GM12878 (cell line): ENCODE measurements at places on chromosomes 5 and 9. TPM values are rescaled to one million over a fixed set of nuclear protein-coding genes. Genes with fewer than 3 reads are reported as not detected.

DAB2IP gene
- 0.19 and 0.38 TPM in 2 replicates for total RNA-seq

GPRIN1 gene
- total RNA-seq, result 14.2 and 16.3 TPM in 2 replicates

CDH10 gene
- not detected in 2 replicates for total RNA-seq

LIFR gene
- total RNA-seq, result 0.10 and 0.27 TPM in 2 replicates

LMNB1 gene
- total RNA-seq, result 179 and 185 TPM in 2 replicates

CETN3 gene
- total RNA-seq, result 22.2 and 29.5 TPM in 2 replicates

DNA sequence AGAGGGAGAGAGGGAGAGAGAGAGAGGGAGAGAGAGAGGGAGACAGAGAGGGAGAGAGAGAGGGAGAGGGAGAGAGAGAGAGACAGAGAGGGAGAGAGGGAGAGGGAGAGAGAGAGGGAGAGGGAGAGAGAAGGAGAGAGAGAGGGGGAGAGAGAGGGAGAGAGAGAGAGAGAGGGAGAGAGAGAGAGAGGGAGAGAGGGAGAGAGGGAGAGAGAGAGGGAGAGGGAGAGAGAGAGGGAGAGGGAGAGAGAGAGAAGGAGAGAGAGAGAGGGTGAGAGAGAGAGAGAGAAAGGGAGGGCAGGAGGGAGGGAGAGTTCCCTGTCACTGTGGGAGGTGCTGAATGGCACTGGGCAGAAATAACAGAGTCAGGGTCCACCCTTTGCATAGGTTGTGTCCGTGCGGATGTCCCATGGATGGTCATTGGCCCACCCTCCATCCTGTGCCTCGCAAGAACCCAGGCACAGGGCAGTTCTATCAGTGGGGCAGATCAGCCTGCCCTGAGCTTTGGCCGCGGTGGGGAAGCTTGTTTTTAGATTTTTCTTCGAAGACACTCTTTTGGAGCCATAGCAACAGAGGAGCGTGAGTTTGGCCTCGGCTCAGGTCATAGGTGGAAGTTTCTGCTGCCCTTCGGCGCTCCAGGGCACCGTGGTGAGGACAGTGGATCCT lies 30.1 kb downstream of the ADAMTSL2 start:
- no peak overlapping the region for H3K27ac ChIP-seq
- H3K4me1 ChIP-seq, result no peaks in the 10 kb centered on the region
- no peaks in the 10 kb centered on the region for H3K36me3 ChIP-seq
- H3K27me3 ChIP-seq, result no peaks in the 10 kb centered on the region
- H3K4me3 ChIP-seq, result no peak overlapping the region

DNA sequence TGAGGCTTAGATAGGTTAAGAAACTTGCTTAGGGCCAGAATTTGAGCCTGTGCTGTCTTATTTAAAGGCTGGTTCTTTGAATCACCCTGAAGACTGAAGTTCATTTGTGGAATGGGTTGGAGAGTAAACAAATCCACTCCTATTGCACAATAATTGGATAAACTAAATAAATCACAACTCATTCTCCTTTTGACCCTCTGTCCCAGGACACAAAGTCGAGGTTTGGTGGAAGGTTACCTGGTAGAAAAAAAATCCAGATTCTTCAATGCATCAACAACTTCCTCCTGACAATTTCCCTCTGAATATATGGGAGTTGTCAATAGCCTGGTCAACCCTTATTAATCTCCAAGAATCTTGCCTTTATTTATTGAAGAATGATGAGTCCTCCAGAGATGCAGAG lies 28.9 kb downstream of the TBC1D2 start:
- no peaks in the 10 kb centered on the region for H3K36me3 ChIP-seq
- no peaks in the 10 kb centered on the region for H3K27me3 ChIP-seq
- H3K4me3 ChIP-seq, result no peak overlapping the region
- DNase-seq, result no peak
- H3K4me1 ChIP-seq, result peaks cover 7% of the 10 kb centered on the region; the same call in 1 of the 2 replicates
- H3K27ac ChIP-seq, result no peak overlapping the region

DNA sequence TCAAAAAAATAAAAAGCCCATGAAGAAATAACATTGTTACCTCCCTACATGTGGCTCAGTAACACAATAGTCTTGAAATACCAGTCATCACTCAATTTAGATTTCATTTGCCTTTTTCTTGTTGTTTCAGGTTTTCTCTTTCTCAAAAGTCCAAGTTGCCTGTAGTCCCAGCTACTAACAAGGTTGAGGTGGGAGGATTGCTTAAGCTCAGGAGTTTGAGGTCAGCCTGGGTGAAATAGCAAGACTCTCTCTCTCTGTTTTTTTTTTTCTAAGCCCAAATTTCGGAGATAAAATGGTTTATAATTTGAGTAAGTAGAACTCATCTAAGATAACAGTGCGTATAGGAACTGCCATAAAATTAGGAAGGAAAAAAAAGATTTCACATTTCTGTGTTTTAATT lies 17.5 kb upstream of the NDUFS4 start:
- H3K27ac ChIP-seq, result no peak overlapping the region
- no peak for DNase-seq
- H3K4me1 ChIP-seq, result no peaks in the 10 kb centered on the region
- H3K36me3 ChIP-seq, result no peaks in the 10 kb centered on the region

DNA sequence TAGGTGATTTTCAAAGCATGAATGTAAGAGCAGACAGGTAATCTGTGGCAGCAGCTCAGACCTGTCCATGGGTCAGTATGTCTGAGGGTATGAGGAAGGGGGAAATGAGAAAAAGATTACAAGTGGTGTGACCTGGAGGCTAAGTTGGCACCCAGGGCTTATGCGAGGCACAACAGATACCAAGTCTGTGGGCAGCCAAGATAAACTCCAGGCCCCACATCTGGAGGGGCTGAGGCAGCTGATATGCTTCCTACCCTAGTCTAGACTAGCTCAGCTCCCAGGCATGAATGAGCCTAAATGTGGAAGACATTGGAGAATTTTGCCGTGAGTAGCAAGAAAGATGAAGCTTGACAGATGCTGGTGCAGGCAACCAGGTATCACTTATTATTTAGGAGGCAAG lies 151.7 kb downstream of the PIK3R1 start:
- peaks cover 38% of the 10 kb centered on the region for H3K4me1 ChIP-seq
- no peaks in the 10 kb centered on the region for H3K36me3 ChIP-seq
- no peaks in the 10 kb centered on the region for H3K27me3 ChIP-seq
- H3K4me3 ChIP-seq, result no peak overlapping the region
- DNase-seq, result no peak

- no peaks in the 10 kb centered on the region for H3K4me1 ChIP-seq
- H3K36me3 ChIP-seq, result no peaks in the 10 kb centered on the region
- no peak overlapping the region for H3K27ac ChIP-seq
- DNase-seq, result no peak
- H3K27me3 ChIP-seq, result peaks cover 8% of the 10 kb centered on the region
These were observed 710 bp downstream of the WNK2 start for GRCh38 chr9:93184432-93185265.

DNA sequence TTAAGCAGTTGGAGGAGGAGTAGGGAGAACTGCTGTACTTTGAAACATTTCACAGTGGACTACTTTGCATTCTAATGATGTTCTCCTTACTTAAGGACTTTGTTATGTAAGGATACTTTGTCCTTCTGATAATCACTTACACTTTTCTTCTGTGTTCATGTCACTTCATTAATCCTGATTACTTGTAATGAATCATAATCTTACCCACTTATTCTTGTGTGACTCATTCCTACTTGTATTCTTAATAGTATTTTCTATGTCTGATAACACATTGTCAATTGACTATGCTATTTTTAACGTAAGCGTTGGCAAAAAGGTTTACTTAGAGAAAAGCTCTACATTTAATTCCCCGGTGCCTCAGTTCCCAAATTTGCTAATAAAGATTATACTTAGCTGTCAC lies 63.8 kb downstream of the GHR start:
- DNase-seq, result no peak
- H3K4me3 ChIP-seq, result no peak overlapping the region
- H3K4me1 ChIP-seq, result no peaks in the 10 kb centered on the region

DNA sequence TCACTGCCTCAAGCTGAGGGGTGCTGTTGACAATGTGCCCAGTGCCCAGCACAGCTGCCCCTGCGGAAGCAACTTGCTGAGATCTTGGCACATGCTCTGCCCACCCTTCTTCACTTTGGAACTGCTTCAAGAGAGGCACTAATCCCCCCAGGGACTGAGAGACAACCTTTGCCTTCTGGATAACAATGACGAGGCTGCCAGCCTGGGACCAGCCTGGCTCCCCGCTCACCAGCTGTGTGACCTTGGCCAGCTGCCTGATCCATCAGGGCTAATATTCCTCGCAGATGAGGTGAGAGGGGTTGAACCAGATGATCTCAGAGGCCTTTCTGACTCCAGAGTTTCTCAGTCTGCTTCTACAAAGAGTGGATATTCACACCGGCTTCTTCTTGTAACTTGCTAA lies 81.0 kb downstream of the SHB start:
- H3K4me1 ChIP-seq, result peaks cover 16% of the 10 kb centered on the region
- no peak for DNase-seq
- no peaks in the 10 kb centered on the region for H3K36me3 ChIP-seq
- H3K4me3 ChIP-seq, result no peak overlapping the region
- no peak overlapping the region for H3K27ac ChIP-seq

DNA sequence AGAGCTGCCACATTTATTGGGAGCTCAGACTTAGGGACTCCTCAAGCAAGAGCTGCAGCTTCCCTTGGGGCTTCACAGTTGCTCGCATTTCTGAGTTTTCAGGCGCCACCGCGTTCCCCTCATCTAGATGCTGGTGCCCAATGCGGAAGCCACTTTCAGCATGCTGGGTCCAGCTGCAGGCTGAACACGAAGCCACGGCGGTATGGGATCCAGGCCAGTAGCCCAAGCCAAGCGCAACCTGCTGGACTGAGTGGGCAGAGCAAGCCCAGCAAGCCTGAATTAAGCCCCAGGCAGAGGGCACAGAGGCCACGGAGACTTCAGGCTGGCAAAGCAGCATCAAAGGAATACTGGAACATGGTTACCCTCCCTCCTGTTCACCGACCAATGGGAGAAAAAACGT lies 391.5 kb downstream of the HTR1A start:
- no peaks in the 10 kb centered on the region for H3K36me3 ChIP-seq
- no peaks in the 10 kb centered on the region for H3K4me1 ChIP-seq
- H3K27ac ChIP-seq, result no peak overlapping the region
- H3K27me3 ChIP-seq, result no peaks in the 10 kb centered on the region

GRCh38 chr5:15807248-15807647 lies 307.3 kb downstream of the FBXL7 start:
- no peaks in the 10 kb centered on the region for H3K27me3 ChIP-seq
- H3K4me3 ChIP-seq, result no peak overlapping the region
- H3K4me1 ChIP-seq, result no peaks in the 10 kb centered on the region
- H3K27ac ChIP-seq, result no peak overlapping the region

DNA sequence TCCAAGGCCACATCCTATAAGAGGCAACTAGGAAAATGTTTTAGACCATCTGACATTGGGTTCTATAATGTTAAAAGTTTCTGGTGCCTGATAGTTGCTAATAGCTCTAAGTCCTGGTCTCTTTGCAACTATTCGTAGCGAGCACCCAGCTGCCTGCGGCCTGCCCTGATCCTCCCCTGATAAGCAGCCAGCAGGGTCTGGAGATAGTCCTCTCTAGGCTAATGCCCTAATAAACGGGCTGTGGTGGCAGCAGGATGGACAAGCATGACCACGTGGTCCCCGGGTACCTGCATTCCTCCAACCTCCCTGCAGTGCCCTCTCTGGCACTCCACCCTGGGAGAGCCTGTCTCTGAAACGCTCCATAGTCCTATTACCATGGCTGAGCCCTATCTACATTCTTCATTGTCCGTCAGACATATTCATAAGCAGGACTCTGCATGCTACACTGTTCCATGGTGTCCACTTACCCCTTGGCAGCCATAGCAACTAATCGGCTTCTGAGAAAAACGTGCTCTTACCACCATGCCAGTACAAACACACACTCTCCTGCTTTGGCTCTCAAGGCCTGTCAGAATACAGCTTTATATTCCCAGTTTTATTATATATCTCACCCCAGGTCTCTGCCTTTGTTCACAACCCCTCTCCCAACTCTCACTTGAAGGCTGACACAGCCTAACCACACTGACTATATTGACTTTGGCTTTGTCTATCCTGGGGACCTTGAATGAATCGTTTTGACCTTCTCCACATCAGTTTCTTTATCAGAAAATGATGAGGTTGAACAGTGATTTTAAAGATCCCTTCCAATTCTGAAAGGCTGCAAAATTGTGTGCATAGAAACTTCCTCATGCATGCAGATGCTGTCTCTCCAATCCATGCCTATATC lies 49.9 kb upstream of the DAPK1 start:
- no peak overlapping the region for H3K27ac ChIP-seq
- H3K4me3 ChIP-seq, result no peak overlapping the region
- H3K36me3 ChIP-seq, result no peaks in the 10 kb centered on the region
- H3K27me3 ChIP-seq, result no peaks in the 10 kb centered on the region

DNA sequence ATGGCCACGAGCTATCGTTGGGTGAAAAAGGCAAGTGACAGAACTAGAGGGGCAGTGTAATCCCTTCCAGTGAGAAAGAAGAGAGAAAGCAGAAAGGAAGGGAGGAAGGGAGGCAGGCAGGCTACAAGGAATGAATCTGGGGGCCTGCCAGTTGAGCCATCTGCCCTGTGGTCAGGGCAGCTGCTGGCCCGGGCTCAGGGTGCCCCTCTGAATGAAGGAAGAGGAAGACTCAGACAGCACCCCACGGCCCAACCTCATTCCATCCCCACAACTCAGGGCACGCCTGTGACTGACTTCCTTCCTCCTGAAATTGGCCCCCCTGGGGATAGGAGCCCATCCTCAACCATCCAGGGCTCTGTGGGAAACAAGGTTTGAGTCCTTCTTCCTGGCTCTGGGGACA lies 20.3 kb upstream of the FLT4 start:
- no peaks in the 10 kb centered on the region for H3K4me1 ChIP-seq
- no peaks in the 10 kb centered on the region for H3K36me3 ChIP-seq
- H3K27ac ChIP-seq, result no peak overlapping the region
- H3K4me3 ChIP-seq, result no peak overlapping the region

DNA sequence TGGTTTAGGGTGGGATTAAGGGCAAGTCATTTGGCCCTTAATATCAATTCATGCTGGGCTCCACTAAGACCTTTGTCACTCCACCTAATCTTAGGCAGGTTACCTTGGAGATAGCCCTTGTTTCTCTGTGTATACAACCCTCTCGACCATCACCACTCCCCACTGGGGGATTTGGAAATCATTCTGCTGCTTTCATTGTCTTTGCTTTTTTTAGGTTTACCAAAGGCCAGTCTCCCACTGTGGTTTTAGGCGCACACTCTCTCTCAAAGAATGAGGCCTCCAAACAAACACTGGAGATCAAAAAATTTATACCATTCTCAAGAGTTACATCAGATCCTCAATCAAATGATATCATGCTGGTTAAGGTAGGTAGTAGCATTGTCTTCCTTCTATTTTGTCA lies 6.2 kb downstream of the GZMK start:
- H3K27ac ChIP-seq, result no peak overlapping the region
- 0 out of 2 replicates have a peak, but pooled peaks cover 5% of the 10 kb centered on the region for H3K27me3 ChIP-seq
- no peaks in the 10 kb centered on the region for H3K4me1 ChIP-seq
- H3K4me3 ChIP-seq, result no peak overlapping the region

DNA sequence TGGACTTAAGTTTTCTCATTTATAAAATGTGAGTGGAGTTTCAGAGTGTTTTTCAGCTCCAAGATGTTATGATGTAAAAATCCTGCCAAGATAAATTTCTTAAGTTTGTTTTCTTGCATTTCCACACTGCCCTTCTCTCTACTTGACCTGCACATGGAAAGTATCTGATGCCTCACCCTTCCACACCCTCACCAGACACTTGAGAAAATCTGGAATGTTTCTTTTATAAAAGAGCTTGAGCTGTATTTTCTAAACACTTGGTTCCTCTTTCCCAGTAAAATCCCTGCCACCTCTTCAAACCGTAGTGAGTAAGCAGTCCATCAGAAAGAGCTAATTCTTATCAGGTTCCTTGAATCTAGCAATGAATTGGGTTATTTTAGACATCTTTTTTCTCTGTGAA lies 42.9 kb downstream of the FOXD1 start:
- H3K27me3 ChIP-seq, result no peaks in the 10 kb centered on the region
- H3K4me3 ChIP-seq, result no peak overlapping the region
- H3K27ac ChIP-seq, result no peak overlapping the region
- DNase-seq, result no peak
- H3K4me1 ChIP-seq, result no peaks in the 10 kb centered on the region
